ENCODE measurements at places on chromosomes 7 and 10. TPM values are rescaled to one million over a fixed set of nuclear protein-coding genes. Genes with fewer than 3 reads are reported as not detected.

The NKX2-3 gene
- total RNA-seq, result not detected

The COX15 gene
- total RNA-seq, result 49.9 TPM

The IFIT1 gene
- total RNA-seq, result 0.36 TPM

The OR13A1 gene
- not detected for total RNA-seq

- H3K36me3 ChIP-seq, result peaks cover 4% of the 10 kb centered on the region
- no peak overlapping the region for H3K27ac ChIP-seq
- peaks cover 16% of the 10 kb centered on the region for H3K4me1 ChIP-seq
- DNase-seq, result no peak
- no peaks in the 10 kb centered on the region for H3K27me3 ChIP-seq
- H3K4me3 ChIP-seq, result no peak overlapping the region
Measured at GRCh38 chr7:37150180-37150579, 298.5 kb downstream of the ELMO1 start.

DNA sequence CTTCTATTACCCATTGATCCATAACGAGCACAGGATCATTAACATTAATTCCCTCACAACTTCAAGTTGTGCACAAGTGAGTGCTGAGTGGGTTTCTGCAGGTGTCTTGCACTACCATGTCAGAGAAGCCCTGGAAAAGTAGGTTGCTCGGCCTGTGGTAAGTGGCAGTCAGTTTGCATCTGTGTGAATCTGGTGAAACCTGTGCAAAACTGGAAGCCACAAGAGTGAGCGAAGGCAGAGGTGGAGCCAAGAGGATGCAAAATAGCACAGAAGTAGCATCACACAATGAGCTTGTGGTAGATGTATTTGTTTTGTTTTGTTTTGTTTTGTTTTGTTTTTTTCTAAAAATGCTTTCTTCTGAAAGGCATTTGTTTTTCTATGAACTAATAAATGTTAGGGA lies 181.5 kb downstream of the THSD7A start:
- H3K4me3 ChIP-seq, result no peak overlapping the region
- H3K27ac ChIP-seq, result no peak overlapping the region
- no peaks in the 10 kb centered on the region for H3K36me3 ChIP-seq
- H3K27me3 ChIP-seq, result no peaks in the 10 kb centered on the region
- no peak for DNase-seq

- no peaks in the 10 kb centered on the region for H3K27me3 ChIP-seq
- H3K4me3 ChIP-seq, result no peak overlapping the region
- no peak overlapping the region for H3K27ac ChIP-seq
- no peak for DNase-seq
Measured at GRCh38 chr7:96135241-96135640, 186.7 kb downstream of the SLC25A13 start.

DNA sequence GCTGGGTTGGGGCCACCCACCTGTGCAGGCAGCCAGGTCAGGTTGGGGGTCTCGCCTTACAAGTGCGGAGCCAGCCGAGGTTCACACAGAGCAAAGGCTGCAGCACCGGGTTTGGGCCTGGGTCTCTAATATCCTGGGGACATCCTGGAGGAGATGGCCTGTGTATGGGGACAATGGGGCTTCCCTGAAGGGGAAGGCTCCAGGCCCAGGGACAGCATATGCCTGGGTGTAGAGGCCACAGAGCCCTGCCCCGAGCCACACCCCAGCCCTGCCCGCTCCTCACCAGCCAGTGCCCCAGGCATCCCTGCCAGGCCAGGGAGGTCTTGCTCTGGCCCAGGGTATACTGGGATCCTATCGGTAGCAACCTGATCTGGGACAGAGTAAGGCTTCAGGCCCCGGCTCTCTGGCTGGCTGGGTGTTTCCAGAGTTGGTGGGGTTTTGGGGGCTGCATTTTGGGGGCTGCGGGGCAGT lies 9.1 kb downstream of the TTYH3 start:
- H3K27ac ChIP-seq, result peak overlapping the region; percentile 60
- no peaks in the 10 kb centered on the region for H3K27me3 ChIP-seq
- H3K4me1 ChIP-seq, result peaks cover 39% of the 10 kb centered on the region
- no peak overlapping the region for H3K4me3 ChIP-seq
- DNase-seq, result no peak

DNA sequence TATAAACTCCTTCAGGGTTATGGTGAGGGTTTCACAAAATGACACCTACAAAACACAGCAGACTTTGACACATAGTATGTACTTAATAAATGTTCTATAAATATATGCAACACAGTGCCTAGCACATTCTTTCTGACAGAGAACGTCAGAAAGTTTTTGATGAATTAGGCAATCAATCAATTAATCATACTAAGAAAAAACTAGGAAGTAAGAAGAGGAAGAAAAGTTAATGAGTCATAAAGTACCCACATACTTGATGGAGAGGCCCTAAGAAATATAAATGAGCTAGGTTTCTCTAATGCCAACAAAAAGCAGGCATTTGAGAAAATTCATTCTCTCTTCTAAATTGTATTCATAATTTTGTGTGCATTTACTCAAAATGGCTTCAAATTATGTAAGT lies 192.7 kb upstream of the VWC2 start:
- no peaks in the 10 kb centered on the region for H3K4me1 ChIP-seq
- no peak overlapping the region for H3K4me3 ChIP-seq
- H3K36me3 ChIP-seq, result no peaks in the 10 kb centered on the region
- no peak overlapping the region for H3K27ac ChIP-seq
- no peak for DNase-seq

DNA sequence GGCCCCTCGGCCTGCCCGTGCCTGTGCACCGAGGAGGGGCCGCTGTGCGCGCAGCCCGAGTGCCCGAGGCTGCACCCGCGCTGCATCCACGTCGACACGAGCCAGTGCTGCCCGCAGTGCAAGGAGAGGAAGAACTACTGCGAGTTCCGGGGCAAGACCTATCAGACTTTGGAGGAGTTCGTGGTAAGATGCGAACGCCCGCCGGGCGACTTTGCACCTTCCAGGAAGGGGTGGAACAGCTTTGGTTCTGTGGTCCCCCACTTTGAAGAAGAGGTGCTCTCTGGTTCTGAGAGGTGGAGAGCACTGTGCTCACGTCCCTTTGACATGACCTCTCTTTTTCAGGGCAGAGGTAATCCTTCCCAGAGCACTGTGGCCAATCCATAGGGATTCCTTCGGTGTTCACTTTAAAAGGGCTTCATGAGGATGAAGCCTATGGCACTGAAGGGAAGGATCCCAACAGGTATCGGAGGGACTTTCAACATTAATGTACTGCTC lies 2.6 kb downstream of the VWC2 start:
- H3K27ac ChIP-seq, result no peak overlapping the region
- H3K27me3 ChIP-seq, result no peaks in the 10 kb centered on the region
- H3K4me1 ChIP-seq, result no peaks in the 10 kb centered on the region
- H3K36me3 ChIP-seq, result no peaks in the 10 kb centered on the region

- H3K27me3 ChIP-seq, result no peaks in the 10 kb centered on the region
- no peaks in the 10 kb centered on the region for H3K36me3 ChIP-seq
- no peak overlapping the region for H3K27ac ChIP-seq
- no peaks in the 10 kb centered on the region for H3K4me1 ChIP-seq
- H3K4me3 ChIP-seq, result no peak overlapping the region
Measured at GRCh38 chr10:51607463-51607835, 91.9 kb downstream of the CSTF2T start.

DNA sequence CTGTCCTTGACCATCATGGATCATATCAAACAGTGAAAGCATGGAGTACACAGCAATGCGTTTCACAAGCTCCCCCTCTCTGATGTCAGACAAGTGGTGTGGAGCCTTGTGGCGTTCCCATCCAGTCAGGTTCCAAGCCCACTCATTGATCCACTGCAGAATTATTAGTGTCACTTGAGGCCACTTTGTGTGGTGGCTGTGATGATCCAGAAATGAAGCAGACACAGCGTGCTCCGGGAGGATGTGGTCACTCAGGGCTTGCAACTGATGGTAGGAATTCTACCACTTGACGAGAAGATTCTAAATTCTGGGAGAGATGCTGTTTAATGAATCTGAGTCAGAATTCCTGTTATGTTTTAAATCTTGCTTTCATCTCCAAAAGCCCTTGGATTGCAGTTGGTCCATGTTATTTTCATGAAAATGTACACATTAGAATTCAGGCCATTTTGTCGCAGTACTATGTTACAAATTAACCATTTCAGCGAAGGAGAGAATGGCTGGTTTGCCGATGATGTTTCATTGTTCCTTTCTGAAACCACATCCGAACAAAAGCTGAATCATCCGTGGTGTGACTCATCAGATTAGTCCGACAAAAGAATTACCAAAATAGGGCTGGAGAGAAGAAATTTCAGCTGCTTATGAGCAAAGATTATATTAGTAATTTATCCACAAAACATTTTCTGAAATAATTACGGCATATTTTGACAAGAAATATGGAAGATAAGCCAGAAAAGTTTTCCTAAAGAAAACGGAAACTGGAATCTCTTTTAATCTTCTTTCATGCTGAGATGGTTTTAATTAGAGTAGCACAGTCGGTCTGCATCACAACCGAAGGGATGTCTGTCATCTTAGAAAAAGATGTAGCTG lies 48.1 kb downstream of the INSYN2A start:
- no peaks in the 10 kb centered on the region for H3K36me3 ChIP-seq
- peaks cover 40% of the 10 kb centered on the region for H3K4me1 ChIP-seq
- peak; percentile 39 for DNase-seq
- H3K27me3 ChIP-seq, result no peaks in the 10 kb centered on the region
- no peak overlapping the region for H3K4me3 ChIP-seq

DNA sequence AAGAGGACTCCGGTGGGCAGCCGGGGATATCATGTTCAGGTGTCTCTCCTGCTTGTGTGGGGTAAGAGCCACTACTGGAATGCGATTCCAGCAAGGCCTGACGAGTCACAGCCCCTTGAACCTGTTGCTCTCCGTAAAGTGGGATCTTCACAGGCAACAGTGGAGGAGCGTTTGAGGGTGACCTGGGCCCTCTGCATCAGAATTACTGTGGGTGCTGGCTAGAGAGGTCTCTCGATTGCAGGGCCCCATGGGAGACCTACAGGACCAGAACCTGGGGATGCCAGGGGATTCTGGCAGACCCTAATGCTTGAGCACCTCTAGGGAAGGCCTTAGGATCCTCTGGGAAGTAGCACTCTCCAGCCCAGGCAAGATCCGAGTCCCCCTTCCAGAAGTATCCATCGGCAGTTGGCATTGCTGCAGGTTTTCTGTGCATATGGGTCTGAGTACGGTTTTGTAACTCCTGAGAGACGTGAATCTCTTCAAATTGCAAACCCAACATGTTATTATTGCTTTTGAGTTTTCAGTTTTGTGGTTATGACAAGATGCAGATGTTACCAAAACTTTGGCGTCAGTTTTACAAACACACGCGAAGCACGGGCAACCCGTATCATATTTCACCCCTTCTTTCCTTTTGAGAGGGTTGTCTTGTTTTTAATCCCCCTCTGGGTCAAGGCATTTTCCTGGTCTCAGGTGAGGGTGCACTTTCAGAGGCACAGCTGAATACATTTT lies 4.6 kb downstream of the MGMT start:
- no peaks in the 10 kb centered on the region for H3K36me3 ChIP-seq
- DNase-seq, result no peak
- no peaks in the 10 kb centered on the region for H3K27me3 ChIP-seq
- H3K4me3 ChIP-seq, result no peak overlapping the region

DNA sequence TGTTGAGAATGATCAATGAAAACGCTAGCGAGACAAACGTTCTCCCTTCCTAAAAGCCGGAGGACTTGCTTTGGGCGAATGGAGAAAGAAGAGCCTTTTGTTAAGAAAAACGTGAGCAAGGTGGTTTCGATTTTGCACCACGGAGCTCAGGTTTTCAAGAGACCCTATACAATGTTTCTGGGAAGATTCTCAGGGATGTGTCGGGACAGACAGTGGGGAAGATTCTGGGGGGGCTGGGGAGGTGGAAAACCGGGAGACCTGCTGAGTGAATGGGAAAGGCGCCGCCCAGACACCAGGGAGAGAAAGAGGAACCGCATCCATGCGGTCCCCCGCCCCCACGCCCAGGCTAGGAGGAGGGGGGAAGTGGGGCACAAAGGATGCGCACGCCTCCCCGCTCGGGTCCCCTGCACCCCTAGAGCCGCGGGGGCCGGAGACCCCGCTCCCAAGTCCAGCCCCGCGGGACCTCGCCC lies 745 bp downstream of the YWHAG start:
- peaks cover 10% of the 10 kb centered on the region for H3K4me1 ChIP-seq
- peak; percentile 60 for DNase-seq
- H3K27ac ChIP-seq, result peak overlapping the region; percentile 93
- H3K27me3 ChIP-seq, result no peaks in the 10 kb centered on the region
- H3K36me3 ChIP-seq, result peaks cover 41% of the 10 kb centered on the region
- peak overlapping the region; percentile 96 for H3K4me3 ChIP-seq

DNA sequence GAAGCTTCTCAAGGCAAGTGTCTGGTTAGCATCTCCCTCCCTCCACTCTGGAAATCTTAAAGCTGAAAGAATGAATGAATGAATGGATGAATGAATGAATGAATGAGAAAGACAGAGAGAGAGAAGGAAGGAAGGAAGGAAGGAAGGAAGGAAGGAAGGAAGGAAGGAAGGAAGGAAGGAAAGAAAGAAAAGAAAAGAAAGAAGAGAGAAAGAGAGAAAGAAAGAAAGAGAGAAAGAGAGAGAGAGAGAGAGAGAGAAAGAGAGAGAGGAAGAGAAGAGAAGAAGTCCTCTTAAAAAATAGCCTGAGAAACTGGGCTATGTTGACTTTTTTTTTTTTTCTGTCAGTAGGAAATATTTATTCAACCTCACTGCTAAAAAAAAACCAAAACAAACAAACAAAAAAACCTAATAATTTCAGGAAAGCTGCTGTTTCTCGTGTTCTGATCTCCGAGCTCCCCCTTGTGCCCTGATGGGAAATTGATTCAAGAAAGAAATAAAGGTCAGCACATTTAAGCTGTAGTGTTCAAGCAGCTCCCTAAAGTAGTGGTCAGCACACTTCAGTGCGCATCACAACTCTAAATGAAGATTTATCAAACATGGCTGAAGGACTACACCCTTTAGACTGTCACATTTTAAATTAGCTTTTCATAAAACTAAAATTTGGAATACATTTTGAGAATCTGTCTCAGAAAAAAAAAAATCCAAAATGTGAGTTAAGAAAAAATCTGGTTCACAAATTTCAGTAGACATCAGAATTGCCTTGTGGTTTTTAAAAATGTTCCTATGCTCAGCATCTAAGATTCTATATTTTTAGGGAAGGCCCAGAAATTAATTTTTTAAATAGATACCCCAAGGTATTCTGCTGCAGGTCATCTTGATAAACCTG lies 154.3 kb downstream of the ELAPOR2 start:
- H3K4me1 ChIP-seq, result no peaks in the 10 kb centered on the region
- peak; percentile 8 for DNase-seq
- no peaks in the 10 kb centered on the region for H3K27me3 ChIP-seq
- H3K27ac ChIP-seq, result no peak overlapping the region
- no peaks in the 10 kb centered on the region for H3K36me3 ChIP-seq
- H3K4me3 ChIP-seq, result no peak overlapping the region
